ENCODE measurements at places on chromosomes 1 and 21.

- DNase-seq: no peak
Observed at GRCh38 chr1:91609551-91609950, 108.9 kb downstream of the CDC7 start.

DNA sequence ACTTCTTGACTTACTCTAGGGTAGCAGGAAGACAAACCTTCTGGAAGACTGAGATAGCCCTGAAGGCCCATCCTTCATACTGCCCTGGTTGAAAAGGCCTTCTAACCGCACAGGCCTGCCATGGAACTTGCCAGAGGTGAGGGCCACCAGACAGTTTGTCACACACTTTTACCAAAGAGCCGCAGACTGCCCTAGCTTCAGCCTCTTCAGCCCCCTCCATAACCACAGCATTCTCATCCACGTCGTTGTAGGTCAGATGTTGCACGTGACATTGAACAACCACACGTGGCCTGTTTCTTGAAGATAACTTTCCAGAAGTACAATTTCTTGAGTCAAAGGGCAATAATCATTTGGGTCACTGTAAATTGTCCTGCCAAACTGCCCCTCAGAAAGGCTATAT is 18.9 kb downstream of the ZNF362 start:
- DNase-seq: no peak

DNA sequence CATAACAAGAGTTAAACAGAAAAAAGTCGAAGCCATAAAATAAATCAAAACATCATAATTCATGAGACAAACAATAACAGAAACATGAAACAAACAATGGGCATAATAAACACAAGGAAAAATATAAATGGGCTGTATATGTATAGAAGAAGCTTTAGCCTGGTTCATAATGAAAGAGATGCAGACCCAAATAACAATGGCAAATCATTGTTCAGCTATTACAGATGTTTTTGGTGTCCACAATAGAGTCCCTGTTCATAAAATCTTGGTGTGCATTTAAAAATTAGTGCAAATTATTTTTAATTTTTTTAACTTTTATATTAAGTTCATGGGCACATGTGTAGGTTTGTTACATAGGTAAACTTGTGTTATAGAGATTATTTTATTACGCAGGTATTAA is 1185.9 kb upstream of the B3GALT2 start:
- DNase-seq: no peak

DNA sequence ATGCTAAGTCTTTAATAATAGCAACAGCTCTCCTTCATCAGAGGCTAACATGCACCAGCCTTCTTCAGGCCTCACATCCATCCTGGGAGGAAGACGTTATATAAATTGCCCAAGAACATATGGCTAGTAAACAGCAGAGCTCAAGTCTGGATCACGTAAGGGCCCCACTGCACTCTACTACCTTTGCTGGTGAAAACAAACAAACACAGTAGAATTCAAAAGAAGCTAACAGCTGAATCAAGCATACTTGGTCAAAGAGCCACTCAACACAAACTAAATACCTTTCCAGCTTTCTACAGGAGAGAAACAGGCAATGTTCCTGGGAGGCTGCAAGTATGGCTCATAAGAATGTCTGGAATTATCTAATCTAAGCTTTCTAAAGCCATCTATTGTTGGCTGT is 66.0 kb downstream of the WLS start:
- DNase-seq: no peak

DNA sequence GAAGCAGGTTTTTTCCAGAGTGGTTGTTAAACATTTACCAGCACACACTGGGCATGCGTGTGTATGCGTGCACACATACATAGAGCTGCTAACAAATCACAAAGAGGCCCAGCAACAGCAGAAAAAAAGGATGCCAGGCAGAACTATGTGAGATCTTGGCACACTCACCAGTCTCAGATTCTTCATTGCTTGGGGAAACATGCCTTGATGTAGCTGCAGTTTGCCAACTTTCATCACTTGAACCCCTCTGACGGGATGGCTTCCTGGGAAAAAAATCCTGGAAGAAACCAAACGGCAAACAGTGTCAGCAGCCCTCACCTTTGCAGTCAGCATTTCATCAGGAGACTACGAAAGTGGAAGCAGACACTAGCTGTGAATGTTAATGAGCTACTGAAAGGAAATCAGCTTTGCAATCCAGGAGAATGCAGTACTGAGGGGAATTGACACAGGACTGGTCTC is 609.1 kb downstream of the KIF26B start:
- no peak for DNase-seq

DNA sequence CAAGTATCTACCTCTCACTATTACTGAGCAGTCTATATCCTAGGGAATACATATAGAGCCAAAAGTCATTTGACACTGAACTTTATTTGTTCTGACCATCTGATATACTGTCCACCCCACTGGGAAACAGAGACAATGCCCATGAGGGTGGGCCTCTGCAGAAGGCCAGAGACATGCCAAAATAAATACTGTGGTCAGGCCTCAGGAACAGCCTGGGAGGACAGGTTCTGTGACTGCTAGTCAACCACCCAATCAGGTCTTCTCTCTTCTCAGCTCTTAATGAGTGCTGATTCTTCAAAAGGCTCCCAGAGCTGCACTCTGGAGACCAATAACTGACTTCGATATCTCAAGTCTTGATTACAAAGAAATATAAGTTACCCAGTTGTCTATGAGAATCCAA is 5.5 kb upstream of the ANKRD35 start:
- DNase-seq: no peak

GRCh38 chr21:44784810-44785209 is 16.8 kb downstream of the UBE2G2 start:
- no peak for DNase-seq

DNA sequence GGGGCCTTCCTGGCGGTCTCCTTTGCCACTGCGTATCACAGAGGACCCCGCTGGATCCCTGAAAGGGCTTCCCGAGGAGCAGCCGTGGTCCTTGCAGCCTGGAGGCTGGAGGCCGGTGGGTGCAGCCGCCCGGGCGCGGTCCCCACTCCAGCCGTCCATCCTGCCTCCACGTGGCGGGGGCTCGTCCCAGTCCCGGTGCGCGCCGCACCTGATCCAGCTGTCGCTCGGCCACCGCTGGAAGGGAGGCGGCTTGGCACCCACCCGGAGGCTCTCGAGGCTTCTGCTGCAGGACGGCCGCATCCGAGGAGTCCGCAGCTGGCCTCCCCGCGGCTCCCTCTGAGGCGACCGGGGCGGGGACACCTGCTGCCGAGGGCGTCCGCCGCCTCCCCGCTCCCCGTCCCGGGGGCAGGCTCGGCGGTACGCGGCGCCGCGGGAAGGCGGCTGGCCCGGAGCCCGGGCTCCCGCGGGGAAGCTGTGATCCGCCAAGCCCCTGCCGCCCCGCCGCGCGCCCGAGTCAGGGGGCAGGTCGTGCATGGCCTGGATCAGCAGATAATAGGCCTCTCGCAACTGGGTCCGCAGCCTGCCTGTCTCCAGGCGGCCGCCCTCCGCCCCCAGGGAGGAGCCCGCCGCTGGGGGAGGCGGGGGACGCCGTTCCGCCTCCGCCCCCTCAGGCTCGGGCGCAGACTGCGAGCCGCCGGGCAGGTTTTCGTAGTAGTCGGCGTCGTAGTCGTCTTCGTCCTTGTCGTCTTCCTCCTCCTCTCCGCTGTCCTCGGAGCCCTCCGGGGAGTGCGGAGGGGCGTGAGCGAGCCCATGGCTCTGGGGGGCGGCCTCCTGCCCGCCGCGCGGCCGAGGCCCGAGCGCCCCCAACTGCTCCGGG is at the start of gene SYDE2:
SYDE2 (minus strand) TSS at position 554 of the 877 bp plus-strand sequence; CDS start at position 534, 20 bp downstream.
- DNase-seq: peak; percentile 33

DNA sequence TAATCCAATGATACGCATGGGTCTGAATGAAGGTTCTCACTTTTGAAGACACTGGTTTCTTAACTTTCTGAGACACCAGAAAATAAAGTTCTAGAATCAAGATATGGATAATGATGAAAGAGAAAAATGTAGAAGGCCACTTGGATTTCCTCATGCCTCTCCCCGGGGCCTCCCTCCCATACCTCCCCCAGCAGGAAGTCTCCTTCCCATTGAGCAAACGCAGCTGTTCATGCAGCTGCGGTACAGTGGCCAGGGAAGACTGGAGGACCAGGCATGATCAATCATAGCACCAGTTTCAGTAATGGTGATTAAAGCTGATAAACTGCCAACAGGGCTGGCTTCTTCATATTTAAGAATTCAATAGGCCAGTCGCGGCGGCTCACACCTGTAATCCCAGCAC is 10.9 kb upstream of the UBR4 start:
- no peak for DNase-seq

- no peak for DNase-seq
Observed at GRCh38 chr1:204041803-204042505, 31.0 kb upstream of the SOX13 start.

- DNase-seq: no peak
Observed at GRCh38 chr21:46171996-46172862, 12.0 kb downstream of the SPATC1L start.

GRCh38 chr1:113813218-113813617 is 942 bp upstream of the RSBN1 start:
- no peak for DNase-seq
